Hematopoietic multipotent progenitor cell treated with erythropoietin and hydrocortisone succinate and interleukin-3 and kit ligand, for 15 days (in vitro differentiated cells): ENCODE measurements at places on chromosomes 5 and 9.

- no peak for DNase-seq
Observed at GRCh38 chr5:81805086-81805485, 54.2 kb upstream of the SSBP2 start.

DNA sequence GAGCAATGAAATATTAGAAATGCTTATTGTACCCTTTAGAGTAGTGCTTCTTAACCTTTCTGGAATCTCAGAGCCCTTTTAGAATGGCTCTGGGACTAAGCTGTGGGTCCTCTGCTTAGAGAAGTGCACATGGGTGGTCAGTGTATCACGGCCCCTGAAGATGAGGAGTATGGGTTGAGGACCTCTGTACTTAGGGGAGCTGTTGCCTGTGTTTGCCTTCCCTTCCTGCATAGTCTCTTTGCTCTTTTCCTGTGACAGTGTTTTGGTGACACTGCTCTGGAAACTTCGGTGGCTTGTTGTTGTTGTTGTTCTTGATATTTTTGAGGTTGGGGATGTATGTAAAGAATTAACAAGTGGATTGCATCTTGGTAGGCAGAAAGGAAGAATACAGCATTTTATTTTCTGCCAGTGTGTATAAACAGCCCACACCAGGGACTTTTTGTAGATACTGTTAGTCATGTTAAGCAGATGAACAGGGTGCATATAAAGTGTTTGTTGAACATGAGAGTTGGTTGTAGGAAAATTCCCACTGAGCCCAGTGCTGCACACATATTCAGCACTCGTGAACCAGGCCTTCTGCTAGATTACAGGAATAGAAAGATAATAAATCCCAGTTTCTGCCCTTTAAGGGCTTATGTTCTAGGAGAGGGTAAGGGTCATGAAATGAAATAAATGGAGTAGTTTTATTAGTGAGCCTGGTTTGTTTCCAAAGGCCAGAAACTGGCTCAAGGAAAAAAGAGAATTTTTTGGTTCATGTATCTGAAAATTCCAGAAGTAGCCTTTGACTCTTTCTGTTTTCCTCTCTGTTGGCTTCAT lies 199.7 kb downstream of the ARHGAP26 start:
- DNase-seq, result no peak

GRCh38 chr5:135713161-135713915 lies 121.1 kb upstream of the SLC25A48 start:
- DNase-seq, result no peak

DNA sequence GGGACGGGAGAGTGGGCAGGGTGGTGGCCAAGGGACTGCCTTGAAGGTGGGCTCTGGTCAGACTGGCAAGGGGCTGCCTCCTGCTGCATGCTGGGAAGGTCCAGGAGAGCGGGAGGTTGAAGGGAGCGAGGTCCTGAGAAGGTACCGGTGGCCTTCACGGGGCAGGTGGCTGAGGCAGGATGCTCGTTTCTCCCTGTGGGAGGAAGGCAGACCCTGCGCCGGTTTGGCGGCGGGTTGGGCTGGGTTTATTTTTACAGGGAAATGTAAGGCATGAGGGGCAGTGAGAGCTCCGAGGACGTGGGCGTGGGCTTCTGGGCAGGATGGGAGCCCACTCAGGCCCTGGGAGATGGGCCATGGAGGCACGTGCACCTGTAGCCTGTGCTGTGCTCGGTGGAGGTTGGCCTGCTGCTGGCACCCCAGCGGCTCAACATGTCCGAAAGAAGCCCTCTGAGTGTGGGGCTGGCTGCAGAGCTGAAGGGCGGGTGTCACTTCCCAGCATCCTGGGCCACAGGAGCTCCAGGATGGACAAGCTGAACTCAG lies 27.3 kb downstream of the IER5L start:
- no peak for DNase-seq

- DNase-seq, result no peak
Observed at GRCh38 chr9:69671879-69672595, at the start of gene APBA1. TSS of gene APBA1 (minus strand) at chr9:69672371.

GRCh38 chr5:61327760-61328753 lies 4.0 kb upstream of the ZSWIM6 start:
- no peak for DNase-seq

- no peak for DNase-seq
Observed at GRCh38 chr5:109849478-109850088, 159.9 kb downstream of the MAN2A1 start.

DNA sequence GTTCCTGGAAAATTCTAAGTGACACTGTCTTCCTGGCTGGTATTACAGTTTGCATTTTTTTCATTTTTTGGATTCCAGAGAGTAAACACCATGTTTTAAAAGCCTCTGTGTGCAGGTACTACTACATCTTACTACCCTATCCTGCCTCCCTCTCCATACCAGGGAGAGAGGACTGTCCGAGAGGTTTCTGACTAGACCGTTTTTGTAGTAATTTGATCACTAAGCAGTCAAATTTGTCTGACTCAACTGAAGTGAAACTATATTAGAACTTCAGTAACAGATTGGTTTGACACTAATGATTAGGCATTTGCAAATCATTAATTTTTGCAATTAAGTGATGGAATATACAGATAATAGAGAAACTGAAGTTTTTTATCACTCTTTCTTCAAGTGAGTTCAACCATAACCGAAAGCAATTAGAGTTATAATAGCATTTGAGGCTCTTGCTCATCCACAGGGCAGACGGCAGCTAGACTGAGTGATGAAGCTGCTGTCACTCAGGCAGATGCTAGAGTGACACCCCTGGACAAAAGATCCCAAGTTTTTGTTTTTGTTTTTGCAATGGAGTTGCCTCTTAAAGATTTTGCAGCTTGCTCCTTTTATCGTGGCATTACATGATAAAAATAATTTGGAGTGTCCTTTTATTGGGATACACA lies 44.3 kb downstream of the SMARCA2 start:
- DNase-seq, result no peak

GRCh38 chr5:54518146-54518817 lies 723 bp downstream of the SNX18 start:
- no peak for DNase-seq

DNA sequence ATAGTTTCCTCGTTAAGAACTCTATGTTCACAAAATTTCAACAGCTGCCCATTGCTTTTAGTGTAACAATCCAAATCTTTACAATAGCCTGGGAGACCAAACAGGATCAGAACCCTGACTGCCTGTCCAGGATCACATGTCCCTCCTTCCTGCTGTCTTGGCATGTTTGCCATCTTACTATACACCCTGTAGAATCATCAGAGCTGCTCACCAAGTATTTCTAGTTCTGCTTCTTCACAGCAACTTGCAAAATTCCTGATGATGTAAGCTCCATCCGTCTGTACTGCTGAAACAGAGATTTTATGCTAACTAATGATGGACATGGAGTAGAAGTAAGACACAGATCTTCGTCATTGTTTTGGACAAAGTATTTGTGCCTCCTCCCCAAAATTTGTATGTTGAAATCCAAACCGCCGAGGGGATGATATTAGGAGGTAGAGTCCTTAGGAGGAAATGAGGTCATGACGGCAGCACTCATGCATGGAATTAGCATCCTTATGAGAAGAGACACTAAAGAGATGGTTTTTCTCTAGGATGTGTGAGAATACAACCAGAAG lies 464.9 kb upstream of the BRINP1 start:
- DNase-seq, result no peak

DNA sequence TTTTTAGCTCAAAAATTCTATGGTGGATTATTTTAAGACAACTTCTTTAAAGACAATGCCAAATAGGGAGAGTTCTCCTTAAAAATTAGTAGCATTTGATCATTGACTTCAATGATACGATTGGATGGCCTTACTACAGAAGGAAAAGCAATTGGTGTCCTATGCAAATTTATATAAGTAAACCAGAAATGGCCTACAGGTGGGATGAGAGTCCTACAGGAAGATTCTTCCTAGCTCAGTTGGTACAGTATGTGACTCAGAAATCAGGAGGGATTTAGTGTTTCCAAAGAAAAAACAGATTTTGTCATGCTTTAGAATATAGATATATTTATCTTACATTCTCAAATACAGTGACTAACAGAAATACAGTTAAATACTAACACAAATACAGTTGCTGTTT lies 6.5 kb downstream of the ANKRA2 start:
- DNase-seq, result no peak

DNA sequence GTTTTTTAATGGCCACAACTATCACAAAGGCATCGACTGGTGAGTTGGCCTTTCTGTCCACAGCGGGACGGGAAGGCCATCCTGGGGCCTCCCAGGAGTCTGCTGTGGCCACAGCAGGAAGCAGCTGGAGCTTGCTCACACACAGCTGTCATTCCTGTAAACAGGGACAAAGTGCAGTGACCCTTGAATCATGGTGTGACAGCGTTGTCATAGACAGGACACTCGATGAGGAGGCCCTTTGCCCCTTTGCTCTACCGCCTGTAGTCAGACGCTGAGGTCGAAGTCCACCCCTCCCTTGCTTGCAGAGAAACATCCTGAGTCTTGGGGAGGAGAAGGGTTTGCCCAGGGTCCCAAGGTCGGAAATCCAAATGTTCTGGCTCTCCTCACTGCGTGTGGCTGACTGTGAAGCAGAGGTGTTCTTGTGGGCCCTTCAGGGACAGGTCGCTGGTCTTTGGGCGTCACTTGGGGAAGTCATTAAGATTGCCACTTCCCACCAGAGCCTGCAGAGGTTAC lies 35.1 kb downstream of the NDST1 start:
- no peak for DNase-seq

DNA sequence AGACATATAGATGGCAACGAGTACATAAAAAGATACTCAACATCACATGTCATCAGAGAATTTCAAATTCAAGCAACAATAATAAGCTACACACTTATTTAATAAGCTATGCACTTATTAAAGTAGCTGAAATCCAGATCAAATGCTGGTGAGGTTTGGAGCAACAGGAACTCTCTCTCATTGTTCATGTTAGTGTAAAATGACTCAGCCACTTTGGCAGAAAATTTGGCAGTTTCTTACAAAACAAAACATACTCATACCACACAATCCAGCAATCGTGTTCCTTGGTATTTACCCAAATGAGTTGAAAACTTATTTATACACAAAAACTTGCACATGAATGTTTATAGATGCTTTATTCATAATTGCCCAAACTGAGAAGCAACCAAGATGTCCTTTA lies 131.5 kb upstream of the NFIL3 start:
- DNase-seq, result no peak

GRCh38 chr9:130343445-130343918 lies 77.9 kb downstream of the HMCN2 start:
- DNase-seq, result peak; percentile 24

- no peak for DNase-seq
Observed at GRCh38 chr5:103744159-103744558, 181.6 kb upstream of the NUDT12 start.

DNA sequence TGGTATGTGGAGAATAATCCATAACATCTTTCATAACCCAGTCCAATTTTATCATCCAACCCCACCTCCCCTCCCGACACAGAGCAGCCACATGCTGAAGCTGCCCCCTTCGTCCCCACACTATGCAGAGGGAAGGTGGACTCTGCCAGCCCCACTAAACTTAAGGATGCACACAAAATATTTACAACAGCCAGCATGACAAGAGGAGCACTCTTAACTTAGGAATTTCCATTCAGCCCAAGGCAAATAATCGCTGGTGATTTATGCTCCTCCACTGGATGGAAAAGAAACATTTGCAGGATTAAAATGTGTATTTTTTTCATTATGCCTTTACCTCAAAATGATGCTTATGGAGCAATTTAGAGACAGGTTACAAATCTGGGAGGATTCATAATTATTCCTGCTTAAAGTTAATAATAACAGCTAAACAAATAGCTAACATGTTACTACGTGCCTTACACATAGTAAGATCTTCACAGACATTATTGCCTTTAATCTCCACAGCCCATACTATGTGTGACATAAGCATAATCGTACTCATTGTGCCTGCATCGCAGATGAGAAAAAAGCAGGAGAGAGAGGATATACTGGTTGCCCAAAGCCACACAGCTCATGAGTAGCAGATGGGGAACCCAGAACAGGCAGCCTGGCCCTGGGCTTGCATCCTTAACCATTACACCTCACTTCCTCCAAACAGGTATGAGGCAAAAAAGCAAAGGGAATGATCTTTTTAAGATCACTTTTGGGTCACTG lies 92.6 kb downstream of the GLIS3 start:
- DNase-seq, result no peak

DNA sequence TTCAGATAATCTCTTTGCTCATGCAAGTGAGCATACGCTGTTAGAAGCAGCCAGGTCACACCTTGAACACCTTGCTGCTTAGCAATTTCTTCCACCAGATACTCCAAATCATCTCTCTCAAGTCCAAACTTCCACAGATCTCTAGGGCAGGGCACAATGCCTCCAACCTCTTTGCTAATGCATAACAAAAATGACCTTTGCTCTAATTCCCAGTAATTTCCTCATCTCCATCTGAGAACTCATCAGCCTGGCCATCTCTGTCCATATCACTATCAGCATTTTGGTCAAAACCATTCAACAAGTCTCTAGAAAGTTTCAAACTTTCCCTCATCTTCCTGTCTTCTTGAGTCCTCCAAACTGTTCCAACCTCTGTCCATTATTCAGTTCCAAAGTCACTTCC lies 139.3 kb upstream of the NR4A3 start:
- no peak for DNase-seq

- DNase-seq, result no peak
Observed at GRCh38 chr9:96140296-96141127, 161.5 kb downstream of the HSD17B3 start.

GRCh38 chr9:90526386-90526785 lies 116.2 kb downstream of the DIRAS2 start:
- DNase-seq, result no peak

- no peak for DNase-seq
Observed at GRCh38 chr9:107176436-107177151, 106.5 kb upstream of the RAD23B start.

DNA sequence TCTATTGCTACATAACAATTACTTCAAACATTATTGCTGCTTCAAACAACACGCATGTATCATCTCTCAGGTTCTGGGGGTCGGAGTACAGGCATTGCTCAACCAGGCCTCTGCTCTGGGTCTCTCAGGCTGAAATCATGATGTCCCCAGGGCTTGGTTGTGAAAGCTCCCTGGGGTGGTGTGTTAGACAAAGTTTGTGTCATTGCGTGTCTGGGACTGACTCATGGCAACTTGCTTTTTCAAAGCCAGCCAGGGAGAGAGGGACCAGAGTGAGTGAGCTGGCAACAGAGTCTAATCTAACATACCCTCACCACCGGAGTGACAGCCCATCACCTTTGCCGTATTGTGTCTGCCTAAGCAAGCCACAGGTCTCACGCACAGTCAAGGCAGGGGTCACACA lies 259.2 kb upstream of the NFIL3 start:
- DNase-seq, result no peak

- DNase-seq, result peak; percentile 85
Observed at GRCh38 chr9:127899128-127899943, at the start of gene ST6GALNAC6. TSS of gene ST6GALNAC6 (minus strand) at chr9:127899603. CDS start at chr9:127897981, 1,622 bp downstream.

DNA sequence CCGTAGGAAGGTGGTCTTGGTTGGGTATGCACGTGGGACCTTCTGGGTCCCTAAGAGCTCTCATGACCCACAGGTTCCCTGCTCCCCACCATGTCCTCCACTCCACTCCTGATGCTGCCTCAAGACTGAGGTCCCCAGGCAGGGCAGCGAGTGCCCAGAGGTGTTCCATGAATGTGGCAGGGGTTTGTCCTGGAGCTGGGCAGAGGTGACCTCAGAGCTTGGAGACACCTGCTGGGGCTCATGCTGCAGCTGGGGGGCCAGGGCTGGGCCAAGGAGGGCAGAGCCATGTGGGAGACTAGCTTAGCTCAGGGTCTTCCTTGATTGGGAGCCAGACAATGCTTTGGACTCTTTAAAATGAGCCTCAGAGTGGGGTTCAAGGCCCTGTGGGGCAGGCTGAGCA lies 74.0 kb upstream of the PITX1 start:
- DNase-seq, result no peak

GRCh38 chr5:8660133-8660893 lies 791.4 kb downstream of the MTRR start:
- no peak for DNase-seq
